ENCODE measurements at places on chromosomes 6 and 20. TPM values are rescaled to one million over a fixed set of nuclear protein-coding genes. Genes with fewer than 3 reads are reported as not detected.

Gene GHRH
- not detected for total RNA-seq

Gene CD109
- 34.1 TPM for total RNA-seq

Gene BANF2
- total RNA-seq = not detected

Gene MATN4
- 0.33 TPM for total RNA-seq

Gene CTSZ
- 136 TPM for total RNA-seq

Gene PRND
- total RNA-seq = not detected

Gene CUL9
- 44.2 TPM for total RNA-seq

Gene COL10A1
- 5.2 TPM for total RNA-seq

Gene TSBP1
- total RNA-seq = not detected

Gene RAB44
- total RNA-seq = under 0.01 TPM

Gene IL17F
- total RNA-seq = not detected

Gene RBPJL
- not detected for total RNA-seq

Gene DNAH8
- 0.44 TPM for total RNA-seq

Gene PRSS35
- total RNA-seq = 4.3 TPM

Gene CD24
- total RNA-seq = 1.9 TPM

Gene PAK5
- total RNA-seq = under 0.01 TPM

Gene SLC22A2
- total RNA-seq = not detected

Gene APCDD1L
- 17.5 TPM for total RNA-seq

Gene RFX6
- total RNA-seq = not detected

Gene PTK6
- not detected for total RNA-seq

Gene COL12A1
- 506 TPM for total RNA-seq

Gene TGM3
- under 0.01 TPM for total RNA-seq

Gene IL22RA2
- not detected for total RNA-seq

Gene BPI
- total RNA-seq = not detected

Gene GNMT
- total RNA-seq = 0.17 TPM

Gene SLA2
- total RNA-seq = not detected

Gene GUCA1A
- total RNA-seq = 0.33 TPM
